ENCODE measurements at places on chromosomes 1 and 21.

DNA sequence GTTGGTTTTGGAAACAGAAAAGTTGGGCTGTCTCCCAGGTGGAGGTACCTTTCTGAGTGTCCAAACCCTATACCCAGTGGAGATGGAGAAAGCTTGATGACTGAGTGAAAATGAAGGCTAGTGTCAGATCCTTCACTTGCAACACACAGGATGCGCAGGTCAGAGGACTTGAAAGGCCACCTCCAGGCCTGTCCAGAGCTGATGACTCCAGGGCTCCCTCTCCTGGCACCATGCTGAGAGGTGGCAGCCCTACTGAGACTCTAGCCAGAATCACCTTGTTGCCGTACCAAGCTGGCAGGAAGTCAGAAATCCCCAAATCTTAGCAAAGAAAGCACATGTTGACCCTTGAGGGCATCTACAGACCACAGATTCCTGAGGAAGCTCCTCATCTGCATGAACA is 16.4 kb downstream of the KNCN start:
- DNase-seq: no peak

GRCh38 chr1:214314178-214314843 is 33.4 kb downstream of the SMYD2 start:
- no peak for DNase-seq

DNA sequence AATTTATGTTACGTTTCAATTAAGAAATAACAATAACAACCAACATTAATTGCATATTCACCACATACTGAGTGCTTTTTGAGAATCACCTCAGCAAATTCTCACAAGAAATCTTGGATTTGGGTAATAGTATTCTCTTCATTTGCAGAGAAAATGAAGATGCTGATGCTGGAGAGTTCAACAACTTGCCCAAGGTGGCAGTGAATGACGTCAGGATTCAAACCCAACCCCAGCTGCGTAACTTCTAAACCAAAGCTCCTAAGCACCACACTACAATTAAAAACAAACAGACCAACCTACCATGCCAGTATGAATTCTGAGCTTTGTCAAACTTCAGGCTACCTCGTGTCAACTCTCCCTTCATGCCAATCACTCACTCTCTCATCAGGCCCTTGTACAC is 46.7 kb upstream of the GJB5 start:
- no peak for DNase-seq

GRCh38 chr1:230235876-230236275 is 168.8 kb downstream of the GALNT2 start:
- DNase-seq: no peak

- no peak for DNase-seq
These were observed 104.2 kb downstream of the ETS2 start for GRCh38 chr21:38909929-38910328.

- peak; percentile 17 for DNase-seq
These were observed 34.5 kb downstream of the TMPRSS15 start for GRCh38 chr21:18369115-18369514.

DNA sequence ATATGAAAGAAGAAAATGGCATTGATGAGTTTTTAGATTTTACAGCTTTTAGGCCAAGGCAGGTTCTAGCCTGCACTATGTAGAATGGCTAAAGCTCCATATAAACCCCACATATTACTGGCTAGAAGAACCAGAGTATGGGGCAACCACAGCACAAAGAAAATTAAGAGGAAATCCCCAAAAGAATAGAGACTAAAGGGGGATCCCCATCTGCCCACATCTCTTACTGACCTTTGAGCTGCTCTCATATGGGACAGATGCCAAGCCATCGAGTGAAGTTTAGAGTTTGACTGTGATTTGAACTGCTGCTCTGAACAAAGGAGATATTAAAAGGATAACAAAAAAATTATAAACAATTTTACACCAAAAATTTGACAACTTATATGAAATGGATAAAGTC is 102.2 kb upstream of the HAO2 start:
- DNase-seq: no peak
